NCI-H1417 treated with DMSO at 0.1 percent for 48 hours (cell line): ENCODE measurements at places on chromosomes 5 and 9.

DNA sequence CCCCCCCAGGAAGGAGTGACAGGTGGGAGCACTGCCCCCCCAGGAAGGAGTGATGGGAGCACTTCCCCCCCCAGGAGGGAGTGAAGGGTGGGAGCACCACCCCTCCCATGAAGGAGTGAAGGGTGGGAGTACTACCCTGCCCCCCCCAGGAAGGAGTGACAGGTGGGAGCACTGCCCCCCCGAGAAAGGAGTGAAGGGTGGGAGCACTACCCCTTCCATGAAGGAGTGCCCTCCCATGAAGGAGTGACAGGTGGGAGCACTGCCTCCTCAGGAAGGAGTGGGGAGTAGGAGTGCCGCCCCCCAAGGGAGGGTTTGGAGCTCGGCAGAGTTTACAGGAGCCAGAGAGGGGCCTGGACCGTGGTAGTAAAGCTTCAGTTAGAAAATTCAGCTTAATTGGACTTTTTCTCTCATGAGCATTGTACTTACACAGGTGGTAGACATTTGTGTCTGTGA, 100.7 kb downstream of the CACNA1B start:
- no peak for DNase-seq

DNA sequence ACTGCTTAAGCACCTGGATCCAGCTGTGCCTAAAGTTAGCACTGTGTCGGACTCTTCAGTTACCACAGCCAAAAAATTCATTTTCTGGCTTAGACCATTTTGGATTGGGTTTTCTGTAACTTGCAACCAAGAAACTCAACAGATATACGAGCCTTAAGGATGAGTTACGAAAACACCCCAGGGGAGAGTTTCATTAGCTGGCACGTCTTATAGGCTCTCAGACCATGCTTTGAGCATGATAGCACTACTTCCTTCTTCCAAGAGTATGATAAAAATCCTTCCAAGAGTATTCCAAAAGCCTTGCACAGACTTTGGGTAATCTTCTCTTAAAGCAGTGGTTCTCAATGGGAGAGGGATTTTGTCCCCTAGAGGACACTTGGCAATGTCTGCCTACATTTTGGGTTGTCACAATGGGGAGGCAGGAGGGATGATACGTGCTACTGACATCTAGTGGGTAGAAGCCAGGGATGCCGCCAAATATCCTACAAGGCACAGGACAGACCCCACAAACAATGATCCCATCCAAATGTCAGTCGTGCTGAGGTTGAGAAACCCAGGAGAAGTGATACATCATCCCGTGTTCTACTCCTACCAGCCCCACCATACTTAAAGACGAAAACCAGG, 64.8 kb downstream of the SMIM23 start:
- DNase-seq: no peak

- no peak for DNase-seq
Observed at GRCh38 chr9:8764051-8764450, 964.5 kb upstream of the DMAC1 start.

DNA sequence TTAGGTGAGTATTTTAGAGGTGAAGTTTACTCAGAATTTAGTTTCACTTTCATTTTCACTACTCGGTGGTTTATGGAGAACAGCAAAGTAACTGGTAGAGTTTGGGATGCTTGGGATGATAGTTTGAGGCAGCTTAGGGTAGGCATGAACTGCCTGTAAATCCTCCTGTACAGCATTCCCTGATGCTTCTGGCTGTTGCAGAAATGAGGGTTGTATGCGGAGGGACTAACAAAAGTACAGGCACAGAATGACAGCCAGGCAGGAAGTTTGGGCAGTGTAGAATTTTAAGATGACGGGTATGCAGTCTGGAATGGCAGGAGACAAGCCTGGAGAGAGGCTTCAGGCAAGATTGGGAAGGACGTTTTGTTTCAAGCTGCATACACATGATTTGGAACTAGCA, 48.0 kb upstream of the FAM120AOS start:
- no peak for DNase-seq

GRCh38 chr5:151191661-151192060, 32.2 kb downstream of the CCDC69 start:
- no peak for DNase-seq

GRCh38 chr5:32261198-32261597, 51.5 kb downstream of the MTMR12 start:
- no peak for DNase-seq

- DNase-seq: no peak
Observed at GRCh38 chr5:165309446-165309845, 1804.0 kb downstream of the MAT2B start.

DNA sequence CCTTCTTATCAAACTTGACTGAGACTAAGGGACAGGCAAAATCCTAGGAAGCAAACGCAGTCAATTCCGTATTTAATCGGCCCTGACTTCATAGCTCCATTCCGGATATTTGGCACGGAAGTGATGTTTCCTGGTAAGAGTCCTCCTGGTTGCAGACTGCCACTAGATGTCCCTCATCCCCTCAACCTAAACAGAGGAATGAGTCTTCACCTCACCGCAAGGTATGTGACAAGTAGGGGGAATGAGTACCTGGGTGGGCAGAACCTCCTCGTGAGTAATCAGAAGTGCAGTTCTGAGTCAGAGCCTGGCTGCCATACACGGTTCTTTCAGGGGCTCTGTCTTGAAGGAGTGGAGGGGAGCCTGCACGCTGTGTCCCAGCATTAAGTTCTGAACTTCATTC, 173.6 kb downstream of the MUSK start:
- DNase-seq: no peak

- no peak for DNase-seq
Observed at GRCh38 chr5:36363101-36363500, 61.4 kb upstream of the RANBP3L start.

- no peak for DNase-seq
Observed at GRCh38 chr9:117725426-117725887, 21.3 kb downstream of the TLR4 start.

DNA sequence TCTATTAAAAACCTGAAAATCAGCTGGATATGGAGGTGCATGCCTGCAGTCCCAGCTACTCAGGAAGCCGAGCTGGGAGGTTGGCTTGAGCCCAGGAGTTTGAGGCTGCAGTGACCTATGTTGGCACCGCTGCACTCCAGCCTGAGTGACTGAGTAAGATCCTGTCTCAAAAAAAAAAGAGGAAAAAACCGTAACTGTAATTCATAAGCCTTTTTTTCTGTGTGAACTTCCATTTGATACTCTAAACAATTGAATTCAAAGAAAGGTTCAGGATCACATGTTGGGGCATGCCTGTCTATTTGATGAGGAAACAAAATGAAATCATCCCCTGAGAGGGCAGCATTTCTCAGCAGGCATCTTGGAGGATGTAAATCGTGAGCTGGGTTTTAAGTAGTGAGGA, 38.8 kb downstream of the ITGA2 start:
- DNase-seq: no peak

GRCh38 chr5:150060471-150060870, 25.9 kb downstream of the CSF1R start:
- DNase-seq: no peak

GRCh38 chr5:37665889-37666288, 174.0 kb downstream of the GDNF start:
- no peak for DNase-seq

DNA sequence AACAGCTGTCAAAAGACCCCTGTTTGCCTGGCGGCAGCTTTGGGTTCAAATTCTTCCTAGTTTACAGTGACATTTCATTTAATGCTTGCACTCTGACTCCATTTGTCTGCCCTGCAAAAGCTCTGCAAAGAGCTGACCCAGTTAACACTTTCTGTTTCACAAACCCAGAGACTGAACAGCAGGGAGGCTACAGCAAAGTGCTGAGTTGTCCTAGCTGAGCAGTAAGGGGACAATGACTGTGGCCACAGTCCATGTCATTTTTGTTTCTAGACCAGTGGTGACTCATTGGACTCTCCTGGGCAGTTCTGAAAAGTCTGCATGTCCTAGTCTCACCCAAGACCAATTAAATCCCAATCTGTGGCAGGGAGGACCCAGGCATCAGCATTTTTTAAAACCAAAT, 994.8 kb upstream of the WWC1 start:
- no peak for DNase-seq

GRCh38 chr5:88480801-88481499, 212.3 kb upstream of the TMEM161B start:
- DNase-seq: no peak

- DNase-seq: no peak
Observed at GRCh38 chr5:74575741-74576538, 64.6 kb downstream of the ENC1 start.
